ENCODE measurements at places on chromosomes 1 and 21.
A peak's percentile ranks its signal among the peaks of the same experiment; 100 is the strongest.

GRCh38 chr21:45802956-45803617 is 159.6 kb downstream of the PCBP3 start:
- no peak for DNase-seq

- DNase-seq = no peak
Observed at GRCh38 chr21:44475266-44475845, 20.0 kb downstream of the LRRC3 start.

- DNase-seq = no peak
Observed at GRCh38 chr1:94550800-94551241, 9.3 kb upstream of the F3 start.

GRCh38 chr1:234647758-234648157 is 37.8 kb upstream of the IRF2BP2 start:
- DNase-seq = no peak

DNA sequence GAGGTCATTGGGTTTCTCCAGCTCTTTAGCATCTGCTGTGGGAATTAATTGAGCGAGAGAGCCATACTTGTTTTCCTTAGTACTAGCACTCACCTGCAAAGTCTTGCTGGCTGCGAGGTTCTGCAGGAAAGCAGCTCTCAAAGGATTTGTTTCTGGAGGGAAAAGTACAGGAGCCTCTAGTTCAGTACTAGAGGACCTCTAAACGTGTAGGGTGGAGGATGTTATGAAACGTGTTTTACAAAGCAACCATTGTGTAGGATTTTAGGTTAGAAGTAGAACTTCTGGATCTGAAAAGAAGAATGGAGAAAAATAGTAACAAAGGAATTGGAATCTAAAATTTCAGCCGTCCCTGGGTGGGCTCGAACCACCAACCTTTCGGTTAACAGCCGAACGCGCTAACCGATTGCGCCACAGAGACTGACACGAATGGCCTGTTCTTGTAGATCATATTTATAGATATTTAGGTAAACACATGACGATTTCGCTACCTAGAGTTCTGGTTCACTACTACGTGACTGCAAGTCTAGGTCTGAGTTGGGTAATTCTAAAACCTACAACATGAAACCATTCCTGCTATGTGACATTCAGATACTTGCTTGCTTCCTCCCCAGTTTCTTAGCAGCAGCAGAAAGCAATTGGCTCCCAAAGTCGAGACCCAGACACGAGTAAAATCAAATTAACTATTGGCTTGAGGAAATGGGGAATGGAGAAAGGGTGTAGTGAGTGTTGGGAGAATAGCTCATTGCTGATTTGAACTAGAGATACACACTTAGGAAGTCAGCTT is 60.2 kb upstream of the CFAP126 start:
- DNase-seq = peak; percentile 59
